ENCODE measurements at places on chromosomes 4 and X. TPM values are rescaled to one million over a fixed set of nuclear protein-coding genes. Genes with fewer than 3 reads are reported as not detected.

- no peak for DNase-seq
These were observed 5.3 kb downstream of the SMIM9 start for GRCh38 chrX:154829134-154829533.

DNA sequence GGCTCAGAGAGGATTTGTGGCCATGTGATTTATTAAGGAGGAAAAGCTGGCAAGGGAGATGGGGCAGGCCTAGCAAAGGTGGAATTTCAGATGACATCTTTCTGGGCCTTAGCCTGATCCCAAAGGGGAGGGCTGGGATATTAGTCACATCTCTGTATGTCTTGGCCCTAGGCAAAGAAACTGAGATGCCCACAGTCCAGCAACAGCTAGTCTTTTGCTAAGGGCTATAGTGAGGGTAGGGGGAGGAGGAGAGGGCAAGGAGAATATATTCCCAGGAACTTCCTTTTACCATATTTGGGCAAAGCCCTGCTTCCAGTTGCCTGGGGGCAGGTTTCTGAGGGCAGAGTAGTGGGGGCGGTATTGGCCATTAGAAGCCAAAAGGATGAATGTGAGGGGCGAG is 209.8 kb upstream of the NR3C2 start:
- no peak for DNase-seq

Gene NDUFB11
- total RNA-seq = 129 TPM

Gene HTN3
- not detected for total RNA-seq

Gene SLC2A9
- total RNA-seq = not detected

Gene RAB33A
- total RNA-seq = not detected

Gene ETDA
- not detected for total RNA-seq

DNA sequence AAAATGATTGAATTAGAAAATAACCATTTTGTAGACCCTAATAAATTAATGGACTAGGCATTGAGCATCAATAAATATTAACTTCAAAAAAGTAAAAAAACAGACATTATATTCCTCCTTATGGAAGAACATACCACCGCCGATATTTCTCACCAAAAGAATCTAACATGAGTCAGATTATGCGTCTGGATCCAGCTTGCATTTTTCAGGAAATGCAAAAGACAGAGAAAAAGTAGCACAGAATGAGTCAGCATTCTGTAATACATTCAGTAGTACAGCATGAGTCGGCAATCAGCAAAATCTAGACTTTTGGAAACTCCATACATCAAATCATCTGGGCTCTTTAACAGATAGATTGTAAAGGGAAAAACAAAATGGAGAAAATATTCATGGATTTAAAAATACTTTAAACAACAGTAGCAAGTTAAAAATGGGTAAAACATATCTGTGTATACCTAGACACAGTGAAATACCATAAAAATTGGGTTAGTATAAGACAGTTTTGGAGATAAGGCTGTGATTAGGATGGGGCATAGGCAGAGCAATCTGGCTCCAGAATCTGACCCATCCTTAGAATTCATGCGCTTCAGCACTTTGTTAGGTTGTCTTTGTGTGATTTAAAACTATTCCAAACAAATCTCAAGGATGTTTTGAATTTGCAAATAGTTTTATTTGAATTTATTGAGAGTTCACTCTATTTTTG is 633.0 kb upstream of the FAM241A start:
- DNase-seq = peak; percentile 84

Gene HADH
- total RNA-seq = 12.4 TPM

Gene SSX1
- not detected for total RNA-seq

Gene SHISA3
- total RNA-seq = not detected

Gene FATE1
- total RNA-seq = not detected

Gene NOX1
- not detected for total RNA-seq

DNA sequence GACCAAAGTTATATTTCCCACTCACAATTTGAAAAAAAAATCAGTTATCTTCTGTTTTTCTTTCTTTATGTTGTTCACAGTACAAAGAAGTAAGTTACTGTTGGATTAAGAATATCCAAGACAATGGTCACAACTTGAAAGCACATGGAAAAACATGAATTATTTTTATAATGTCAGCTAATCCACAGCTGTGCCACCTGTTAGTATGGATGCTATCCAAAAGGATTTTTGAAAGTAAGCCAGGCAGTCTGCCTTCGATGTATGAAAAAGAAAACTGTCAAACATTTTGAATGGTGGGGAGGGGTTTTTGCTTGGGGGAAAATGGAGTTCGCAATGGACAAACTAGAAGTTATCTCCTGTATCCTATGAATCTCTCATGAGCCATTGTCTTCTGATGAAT is 6.2 kb downstream of the GPM6A start:
- no peak for DNase-seq

DNA sequence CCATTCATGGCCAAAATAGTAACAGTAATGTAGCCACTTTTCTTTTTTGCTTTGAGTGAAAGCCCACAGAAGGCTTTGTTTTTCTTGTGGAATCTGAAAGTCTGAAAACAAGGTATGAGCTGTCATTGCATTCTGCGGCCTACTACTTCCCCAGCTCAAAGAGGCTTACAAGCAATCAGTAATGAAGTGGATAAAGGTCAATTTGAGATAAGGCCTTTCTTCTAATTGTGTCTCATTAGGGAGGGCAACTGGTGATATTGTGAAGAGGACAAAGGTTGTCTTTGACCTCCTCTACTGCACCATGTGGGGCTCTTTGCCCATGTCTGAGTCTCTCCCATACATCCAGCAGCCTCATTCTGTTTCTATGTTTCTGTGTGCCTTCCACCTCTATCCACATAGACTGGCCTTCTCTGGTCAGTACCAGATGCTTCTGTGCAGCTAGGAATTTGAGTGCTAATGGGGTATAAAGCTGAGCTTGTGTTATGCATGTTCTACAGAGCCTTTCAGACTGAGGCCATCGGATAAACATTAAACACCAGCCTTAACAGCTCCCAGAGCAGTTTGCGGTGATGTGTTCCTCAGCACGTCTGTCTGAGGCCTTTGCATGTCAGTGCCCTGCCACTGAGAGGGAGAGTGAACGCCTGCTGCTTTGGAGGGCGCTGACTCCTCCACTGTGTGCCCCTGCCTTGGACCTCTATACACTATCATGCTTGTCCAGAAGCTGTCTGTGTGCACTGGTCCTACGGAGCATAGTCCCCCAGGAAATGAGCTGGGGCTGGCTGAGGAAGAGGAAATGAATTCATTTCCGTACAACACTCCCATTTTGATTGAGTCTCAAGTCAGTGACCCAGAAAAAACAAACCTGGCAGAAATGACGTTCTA is 80.2 kb downstream of the SH2D1A start:
- DNase-seq = no peak

- no peak for DNase-seq
These were observed 27.2 kb upstream of the JAKMIP1 start for GRCh38 chr4:6227412-6228157.

DNA sequence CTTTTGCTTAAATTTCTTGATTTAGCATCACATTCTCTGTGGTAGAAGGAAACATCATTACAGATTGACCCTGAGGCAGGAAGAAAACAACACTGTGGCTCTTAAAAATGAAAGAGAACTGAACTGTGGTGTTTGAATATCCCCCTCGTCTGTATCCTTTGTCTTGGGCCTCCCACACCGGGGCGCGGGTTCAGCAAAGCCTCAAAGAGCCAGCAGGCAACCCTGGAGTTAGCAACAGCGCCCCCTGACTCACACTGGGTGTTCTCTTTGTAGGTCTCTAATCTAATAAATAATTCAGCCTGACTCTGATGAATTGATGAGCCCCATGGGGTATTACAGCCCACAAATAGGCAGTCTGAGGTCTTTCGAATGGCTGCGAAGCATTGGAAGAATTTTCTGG is 46.1 kb upstream of the CTSO start:
- no peak for DNase-seq

- DNase-seq = no peak
These were observed 202.2 kb upstream of the ETNPPL start for GRCh38 chr4:108965016-108965415.

DNA sequence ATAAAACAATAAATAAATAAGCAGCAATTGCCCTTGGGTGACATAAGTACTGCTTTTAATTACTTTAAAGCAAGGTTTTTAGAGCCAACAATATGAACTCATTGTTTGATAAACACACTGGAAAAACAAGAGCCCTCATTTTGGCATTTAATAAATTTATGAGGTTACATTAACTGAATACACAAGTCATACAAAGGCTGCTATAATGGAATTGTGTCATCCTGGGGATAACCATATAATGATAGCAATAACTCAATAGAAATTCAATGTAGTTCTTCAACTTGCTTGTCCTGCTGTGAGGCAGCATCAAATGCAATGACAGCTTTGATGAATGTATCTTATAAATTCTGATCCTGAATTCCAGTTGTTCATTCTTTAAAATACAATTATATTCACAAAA is 1512.5 kb downstream of the STIM2 start:
- no peak for DNase-seq

- DNase-seq = no peak
These were observed 72.0 kb downstream of the FAT1 start for GRCh38 chr4:186651624-186652023.

Gene GPR101
- total RNA-seq = not detected

Gene PCYT1B
- total RNA-seq = 0.46 TPM

- peak; percentile 52 for DNase-seq
These were observed 318.6 kb downstream of the OPHN1 start for GRCh38 chrX:68114573-68115129.

DNA sequence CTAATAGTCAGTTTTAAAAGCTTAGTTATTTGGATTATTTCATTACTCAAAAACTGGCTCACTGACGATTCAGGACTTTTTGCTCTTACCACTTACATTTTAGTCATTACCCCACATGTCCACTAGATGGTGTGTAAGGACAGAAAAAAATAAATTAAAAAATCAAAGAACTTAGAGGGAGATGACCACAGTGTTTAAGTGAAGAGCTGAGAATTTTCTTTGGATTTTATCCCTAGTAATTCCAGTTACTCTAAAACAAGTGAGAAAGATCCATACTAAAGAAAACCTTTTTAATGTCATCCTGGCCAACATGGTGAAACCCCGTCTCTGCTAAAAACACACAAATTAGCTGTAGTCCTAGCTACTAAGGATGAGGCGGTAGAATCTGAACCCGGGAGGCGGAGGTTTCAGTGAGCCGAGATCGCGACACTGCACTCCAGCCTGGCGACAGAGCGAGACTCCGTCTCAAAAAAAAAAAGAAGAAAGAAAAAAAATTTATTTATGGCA is 26.4 kb upstream of the TMPRSS11B start:
- peak; percentile 45 for DNase-seq

Gene GAGE2A
- not detected for total RNA-seq

GRCh38 chrX:40314070-40314469 is 216.3 kb upstream of the BCOR start:
- no peak for DNase-seq

GRCh38 chr4:20017777-20018115 is 234.0 kb upstream of the SLIT2 start:
- DNase-seq = no peak
